ENCODE measurements at places on chromosomes 6 and 20. TPM values are rescaled to one million over a fixed set of nuclear protein-coding genes. Genes with fewer than 3 reads are reported as not detected.

The SLC13A3 gene
- total RNA-seq, result not detected

DNA sequence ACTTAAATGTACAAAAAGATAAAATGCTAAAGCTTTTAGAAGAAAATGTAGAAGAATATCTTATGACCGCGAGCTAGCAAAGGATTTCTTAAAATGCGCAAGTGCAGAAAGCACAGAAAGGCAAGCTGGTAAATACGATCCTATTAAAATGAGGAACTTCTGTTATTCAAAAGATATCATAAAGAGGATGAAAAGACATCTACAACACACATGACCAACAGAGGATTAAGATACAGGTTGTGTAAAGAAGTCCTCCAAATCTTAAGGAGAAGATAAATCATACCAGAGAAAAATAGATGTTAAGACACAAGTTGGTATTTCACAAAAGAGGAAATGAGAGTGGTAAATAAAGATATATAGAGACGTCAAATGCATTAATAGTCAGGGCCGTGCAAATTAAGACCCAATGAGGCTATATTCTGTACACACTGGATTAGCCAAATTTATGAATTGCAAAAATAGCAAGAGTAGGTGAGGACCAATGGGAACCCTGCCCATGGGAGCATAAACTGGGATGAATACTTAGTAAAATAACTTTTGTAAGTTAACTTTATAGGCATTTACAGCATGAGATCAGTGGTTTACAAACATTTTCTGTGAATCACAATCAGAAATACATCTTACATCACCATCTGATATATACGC is 23.0 kb downstream of the APCDD1L start:
- no peak for DNase-seq

DNA sequence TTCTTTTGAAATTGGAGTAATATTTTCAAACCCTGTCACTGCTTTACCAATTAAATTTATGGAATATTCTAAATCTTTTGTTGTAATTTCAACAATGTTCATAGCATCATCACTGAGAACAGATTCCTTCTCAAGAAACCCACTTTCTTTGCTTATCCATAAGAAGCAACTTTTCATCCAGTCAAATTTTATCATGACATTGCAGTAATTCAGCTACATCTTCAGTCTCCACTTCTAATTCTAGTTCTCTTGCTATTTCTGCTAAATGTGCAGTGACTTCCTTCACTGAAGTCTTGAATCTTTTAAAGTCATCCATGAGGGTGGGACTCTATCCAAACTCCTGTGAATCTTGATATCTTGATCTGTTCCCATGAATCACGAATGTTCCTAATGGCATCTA is 132.4 kb downstream of the INSM1 start:
- DNase-seq, result no peak

The DEFB116 gene
- not detected for total RNA-seq

DNA sequence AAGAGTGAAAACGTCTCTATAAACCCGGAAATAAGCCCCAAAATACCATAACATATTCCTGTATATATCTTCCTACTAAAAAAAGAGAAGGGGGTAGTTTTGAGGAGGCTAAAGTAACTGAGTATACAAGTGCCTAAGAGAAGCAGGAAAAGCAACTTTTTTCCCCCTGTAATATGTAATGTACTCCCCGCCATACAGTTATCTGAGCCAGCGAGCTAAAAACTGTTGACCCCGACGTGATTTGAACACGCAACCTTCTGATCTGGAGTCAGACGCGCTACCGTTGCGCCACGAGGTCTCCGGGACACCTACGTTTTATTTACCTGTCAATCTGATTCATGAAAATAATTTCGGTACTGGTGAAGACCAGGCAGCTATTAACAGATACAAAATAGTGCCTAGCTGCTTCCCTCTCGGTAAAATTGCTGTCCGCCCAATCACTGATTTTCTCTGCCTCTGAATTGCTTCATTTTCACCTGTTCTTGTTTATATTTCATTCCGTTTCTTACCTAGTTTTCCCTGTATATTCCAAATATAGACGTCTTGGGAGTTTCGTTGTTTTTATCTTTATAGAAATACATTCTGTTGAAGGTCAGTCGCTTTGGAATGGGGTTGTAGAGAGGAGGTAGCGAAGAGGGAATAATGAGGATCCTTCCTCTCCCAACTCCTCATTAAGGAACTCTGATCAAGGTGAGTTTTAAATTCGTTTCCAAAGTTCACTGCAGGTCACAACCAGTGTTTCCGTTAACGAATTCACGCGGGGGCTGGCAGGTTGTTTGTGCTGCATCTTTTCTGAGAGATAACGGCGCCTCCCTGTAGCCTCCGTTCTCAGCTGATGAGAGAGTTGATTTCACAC is 33.6 kb upstream of the BTN3A2 start:
- peak; percentile 64 for DNase-seq

DNA sequence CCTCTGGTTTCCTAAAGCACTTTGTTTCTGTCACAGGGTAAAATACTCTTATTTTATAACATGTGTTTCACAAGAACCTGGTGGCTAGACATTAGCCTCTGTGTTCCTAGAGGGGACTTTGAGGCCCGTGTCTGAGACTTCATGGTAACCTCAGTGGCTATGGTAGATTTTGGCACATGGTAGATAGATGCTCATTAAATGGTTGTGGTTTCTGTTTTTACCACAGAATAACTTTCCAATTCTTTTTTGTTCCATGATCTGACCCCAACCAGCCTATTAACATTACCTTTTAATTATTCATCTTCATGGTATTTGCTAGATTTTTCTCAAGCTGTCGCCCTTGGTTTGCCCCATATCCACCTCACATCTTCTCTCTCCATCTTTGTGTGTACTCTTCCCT is 34.3 kb downstream of the CCN2 start:
- DNase-seq, result no peak

The PAQR8 gene
- 14.6 TPM for total RNA-seq

DNA sequence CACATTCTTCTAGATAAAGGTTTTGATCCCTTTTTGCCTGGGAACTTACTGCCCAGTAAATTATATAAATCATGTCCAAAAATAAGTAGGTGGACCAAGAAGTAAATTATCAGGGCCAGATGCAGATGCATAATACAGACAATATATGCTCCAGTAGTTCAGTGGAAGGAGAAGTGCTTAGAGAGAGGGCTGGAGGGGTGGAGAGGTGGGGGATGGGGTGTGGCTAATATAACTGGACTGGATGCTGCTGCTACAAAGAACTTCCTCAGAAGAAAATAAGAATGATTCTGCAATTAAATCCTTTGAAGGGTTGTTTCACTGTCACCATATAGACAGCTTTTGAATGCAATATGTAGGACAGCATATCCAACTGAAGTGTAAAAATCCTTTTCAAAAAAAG is 14.8 kb upstream of the TFAP2D start:
- no peak for DNase-seq

DNA sequence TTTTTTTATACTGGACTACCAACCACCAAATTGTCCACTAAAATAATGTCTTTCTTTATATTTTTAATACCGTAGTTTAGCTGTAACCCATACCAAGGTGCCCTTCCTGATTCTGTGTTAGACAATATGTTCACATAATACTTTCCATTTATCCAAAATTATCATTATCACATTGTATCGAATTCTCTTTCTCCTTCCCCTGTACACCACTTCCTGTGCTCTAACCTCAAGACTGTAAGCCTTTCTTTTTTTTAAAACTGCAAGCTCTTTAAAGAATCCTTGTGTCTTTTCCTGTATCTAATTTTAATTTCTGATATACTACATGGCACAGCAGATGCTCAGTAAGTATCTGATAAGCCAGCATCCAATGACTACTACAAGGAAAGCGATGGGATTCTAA is 917.5 kb downstream of the EYS start:
- no peak for DNase-seq

DNA sequence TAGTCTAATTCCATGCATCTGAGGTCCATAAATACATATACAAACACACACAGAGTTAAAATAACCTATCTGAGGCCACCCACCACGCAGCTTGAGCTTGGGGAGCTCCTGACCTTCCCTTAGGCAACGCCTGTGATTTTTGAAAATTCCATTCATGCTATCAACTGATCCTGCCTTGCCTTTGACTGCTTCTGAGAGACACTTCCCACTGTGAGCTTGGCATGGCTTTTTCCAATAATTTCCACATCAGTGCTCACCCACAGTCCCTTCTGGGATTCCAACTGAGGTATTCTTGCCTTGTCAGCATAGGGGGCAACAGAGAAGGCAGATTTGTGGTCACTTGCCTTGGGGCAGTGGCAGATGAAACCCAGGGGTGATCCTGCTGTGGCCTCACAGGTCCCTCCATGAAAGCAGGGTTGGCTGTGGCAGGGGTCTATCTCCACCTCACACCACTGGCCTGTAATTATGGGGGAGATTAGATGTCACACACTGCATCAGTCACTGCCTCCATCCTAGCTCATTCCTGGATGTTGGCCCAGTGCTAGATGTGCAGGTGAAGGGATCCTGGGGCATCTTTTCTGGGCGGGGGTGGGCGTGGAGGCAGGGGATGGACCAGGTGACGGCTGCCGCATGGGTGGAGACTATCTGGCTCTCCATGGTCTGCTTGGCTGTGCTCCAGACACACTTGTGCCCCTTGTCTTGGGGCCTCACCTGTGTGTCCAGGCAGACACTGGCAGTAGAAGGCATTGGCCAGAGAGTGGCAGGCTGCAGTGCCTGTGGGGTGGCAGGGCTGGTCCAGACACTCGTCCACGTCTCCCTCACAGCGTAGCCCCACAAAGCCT is 11.2 kb upstream of the GPSM3 start:
- no peak for DNase-seq

The SUMO4 gene
- total RNA-seq, result 7.2 TPM

GRCh38 chr20:32984196-32984595 is 20.0 kb downstream of the SUN5 start:
- DNase-seq, result no peak

The FBXO5 gene
- 41.4 TPM for total RNA-seq

GRCh38 chr6:16953446-16953845 is 148.4 kb upstream of the STMND1 start:
- no peak for DNase-seq

The SIRPG gene
- 55.4 TPM for total RNA-seq

- no peak for DNase-seq
Observed at GRCh38 chr6:40937491-40937890, 101.5 kb downstream of the UNC5CL start.

The GABRR1 gene
- total RNA-seq, result not detected

The PLA2G7 gene
- total RNA-seq, result not detected

The MUC21 gene
- not detected for total RNA-seq

GRCh38 chr6:155103816-155104366 is 108.8 kb downstream of the TIAM2 start:
- DNase-seq, result peak; percentile 21

GRCh38 chr6:38847497-38847896 is 132.4 kb downstream of the DNAH8 start:
- DNase-seq, result peak; percentile 23

- peak; percentile 45 for DNase-seq
Observed at GRCh38 chr6:111810294-111811131, 62.7 kb downstream of the FYN start.

The ITPR3 gene
- total RNA-seq, result 49.9 TPM

The SALL4 gene
- 0.10 TPM for total RNA-seq

DNA sequence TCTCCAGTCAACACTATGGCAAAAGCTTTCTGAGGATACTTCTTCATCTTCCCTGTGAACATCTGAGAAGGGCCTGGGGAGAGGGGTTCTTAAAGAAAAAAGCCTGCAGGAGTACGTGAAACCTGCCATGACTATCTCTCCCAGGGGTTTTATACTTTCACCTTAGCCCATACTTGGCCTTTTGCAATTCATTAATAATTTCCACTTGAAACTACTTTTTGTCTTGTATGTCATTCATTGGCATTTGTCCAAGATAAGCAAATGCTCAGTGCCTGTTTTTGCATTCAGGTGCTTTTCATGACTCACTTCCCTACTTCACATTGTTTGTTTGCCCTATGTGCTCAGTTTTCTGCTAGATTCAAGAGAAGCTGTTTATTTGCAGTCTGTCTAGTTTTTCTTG is 580.3 kb upstream of the GJE1 start:
- DNase-seq, result no peak

DNA sequence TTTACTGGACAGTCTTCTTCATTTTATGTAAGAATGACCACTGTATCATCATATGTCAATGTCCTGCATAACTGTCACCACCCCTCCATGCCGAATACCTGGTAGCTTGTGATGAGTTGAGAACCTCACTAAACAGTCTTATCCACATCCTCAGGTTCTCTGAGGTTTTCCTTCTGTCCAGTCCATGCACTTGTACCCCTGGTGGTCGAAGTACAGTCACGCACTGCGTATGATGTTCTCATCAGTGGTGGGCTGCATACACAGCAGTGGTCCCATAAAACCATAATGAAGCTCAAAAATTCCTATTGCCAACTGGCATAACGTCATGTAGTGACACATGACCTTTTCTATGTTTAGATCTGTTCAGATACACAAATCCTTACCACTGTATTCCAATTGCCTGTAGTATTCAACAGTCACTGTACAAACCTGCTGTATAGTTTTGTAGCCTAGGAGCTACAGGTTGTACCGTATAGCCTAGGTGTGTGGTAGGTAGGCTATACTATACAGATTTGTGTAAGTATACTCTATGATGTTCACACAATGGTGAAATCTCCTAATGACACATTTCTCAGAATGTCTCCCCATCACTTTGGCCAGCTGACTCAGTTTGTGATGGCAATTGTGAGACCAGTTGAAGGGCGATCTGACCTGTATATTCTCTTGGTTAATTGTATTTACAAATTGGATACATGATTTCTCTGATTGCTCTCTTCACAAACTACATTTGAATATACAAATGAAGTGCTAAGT is 31.3 kb upstream of the SDCBP2 start:
- no peak for DNase-seq

The SLC22A16 gene
- total RNA-seq, result not detected

GRCh38 chr6:26292709-26293108 is 72.3 kb upstream of the BTN3A2 start:
- DNase-seq, result no peak

The KIF25 gene
- not detected for total RNA-seq

DNA sequence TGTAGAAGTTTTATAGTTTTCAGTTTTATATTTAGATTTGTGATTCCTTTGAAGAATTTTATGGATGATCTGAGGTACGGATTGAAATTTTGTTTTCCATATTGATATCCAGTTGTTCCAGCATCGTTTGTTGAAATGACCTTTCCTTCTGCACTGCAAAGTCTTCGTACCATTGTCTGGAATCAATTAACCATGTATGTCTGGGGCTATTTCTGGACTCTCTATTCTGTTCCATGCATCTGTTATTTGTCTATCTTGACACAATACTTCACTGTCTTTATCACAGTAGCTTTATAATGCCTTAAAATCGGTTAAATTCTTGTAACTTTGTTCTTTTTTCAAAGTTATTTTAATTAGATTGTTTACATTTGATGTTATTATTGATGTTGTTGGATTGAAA is 154.9 kb downstream of the FARS2 start:
- no peak for DNase-seq

DNA sequence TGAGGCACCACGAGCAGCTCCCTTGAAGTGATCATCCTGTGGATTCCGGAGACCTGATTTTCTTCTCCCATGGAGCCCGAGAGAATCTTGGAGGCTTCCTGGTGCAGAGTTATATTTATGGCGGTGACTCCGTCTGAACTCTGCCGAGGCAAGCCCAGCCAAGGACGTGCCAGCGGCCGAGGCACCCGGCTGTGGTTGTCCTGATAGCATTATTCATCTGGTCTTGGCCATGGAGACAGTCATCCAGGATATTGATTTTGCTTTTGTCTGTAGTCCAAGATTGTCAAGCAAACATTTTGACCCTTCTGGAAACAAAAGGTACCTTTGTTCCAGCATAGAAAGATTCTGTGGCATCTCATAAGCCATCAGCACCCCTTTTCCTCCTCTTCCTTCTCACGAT is 163.3 kb downstream of the SCML4 start:
- DNase-seq, result no peak

The POU5F1 gene
- not detected for total RNA-seq

The SMIM29 gene
- total RNA-seq, result 26.7 TPM
